ENCODE measurements at places on chromosomes 12 and 14.

GRCh38 chr12:69545081-69545480, 40.2 kb upstream of the CCT2 start:
- DNase-seq, result no peak

GRCh38 chr12:131350943-131351318, 360.0 kb upstream of the SFSWAP start:
- DNase-seq, result no peak

DNA sequence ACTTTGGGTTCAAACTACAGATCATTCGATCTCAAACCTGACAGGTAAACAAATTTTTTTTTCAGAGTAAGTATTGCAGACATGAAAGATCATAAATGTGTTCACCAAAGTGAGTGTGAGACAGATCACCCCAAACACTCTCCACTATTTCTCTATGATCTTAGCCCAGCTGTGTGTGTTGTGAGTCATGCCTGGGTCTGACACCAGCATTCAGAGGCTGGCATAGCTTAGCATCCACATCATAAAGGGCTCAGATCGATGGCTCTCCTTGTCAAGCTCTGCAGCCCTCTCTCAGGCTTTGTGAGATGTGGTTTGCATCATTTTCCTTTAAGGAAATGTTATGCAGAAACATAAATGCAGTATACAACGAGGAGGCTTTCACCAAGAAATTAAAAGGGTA, 164.9 kb downstream of the ETV6 start:
- DNase-seq, result no peak

DNA sequence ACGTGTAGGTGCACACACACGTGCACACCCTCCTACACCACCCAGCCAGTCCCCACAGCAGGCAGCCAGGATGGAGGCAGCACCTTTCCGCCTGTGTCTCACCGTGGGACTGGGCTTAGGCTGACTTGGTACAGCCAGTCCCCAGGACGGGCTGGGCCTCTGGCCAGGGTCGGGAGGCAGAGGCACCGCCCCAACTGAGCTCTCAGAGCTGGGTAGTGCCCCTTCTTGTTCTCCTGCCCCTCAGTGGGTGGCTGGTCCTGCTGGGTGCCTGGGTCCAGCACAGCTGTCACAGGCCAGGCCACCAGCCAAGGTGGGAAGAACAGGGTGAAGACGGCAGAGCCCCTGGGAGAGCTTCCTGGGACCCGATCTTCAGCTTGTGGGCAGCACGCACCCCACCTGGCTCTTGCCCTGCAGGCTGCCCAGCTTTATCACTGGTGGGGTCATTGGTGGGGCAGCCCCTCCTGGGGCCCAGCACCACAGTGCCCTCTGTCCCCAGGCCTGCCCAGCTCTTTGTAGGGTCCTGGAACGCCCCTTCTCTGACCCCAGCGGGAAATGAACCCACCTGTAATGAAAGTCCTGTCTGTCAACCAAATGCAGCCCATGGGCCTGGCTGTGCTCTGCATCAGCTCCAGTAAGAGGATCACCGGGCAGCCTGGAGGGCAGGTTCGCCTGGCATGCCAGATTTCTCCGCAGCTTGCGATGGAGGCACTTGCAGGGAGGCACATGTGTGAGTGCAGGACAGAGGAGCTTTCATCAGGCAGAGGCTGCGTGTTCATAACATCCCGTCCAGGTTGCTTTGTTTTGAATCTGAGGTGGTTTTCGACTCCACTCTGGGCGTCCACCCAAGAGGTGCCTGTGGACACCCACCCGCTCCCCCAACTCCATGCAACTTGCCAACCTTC, 14.7 kb downstream of the CDCA4 start:
- DNase-seq, result no peak

DNA sequence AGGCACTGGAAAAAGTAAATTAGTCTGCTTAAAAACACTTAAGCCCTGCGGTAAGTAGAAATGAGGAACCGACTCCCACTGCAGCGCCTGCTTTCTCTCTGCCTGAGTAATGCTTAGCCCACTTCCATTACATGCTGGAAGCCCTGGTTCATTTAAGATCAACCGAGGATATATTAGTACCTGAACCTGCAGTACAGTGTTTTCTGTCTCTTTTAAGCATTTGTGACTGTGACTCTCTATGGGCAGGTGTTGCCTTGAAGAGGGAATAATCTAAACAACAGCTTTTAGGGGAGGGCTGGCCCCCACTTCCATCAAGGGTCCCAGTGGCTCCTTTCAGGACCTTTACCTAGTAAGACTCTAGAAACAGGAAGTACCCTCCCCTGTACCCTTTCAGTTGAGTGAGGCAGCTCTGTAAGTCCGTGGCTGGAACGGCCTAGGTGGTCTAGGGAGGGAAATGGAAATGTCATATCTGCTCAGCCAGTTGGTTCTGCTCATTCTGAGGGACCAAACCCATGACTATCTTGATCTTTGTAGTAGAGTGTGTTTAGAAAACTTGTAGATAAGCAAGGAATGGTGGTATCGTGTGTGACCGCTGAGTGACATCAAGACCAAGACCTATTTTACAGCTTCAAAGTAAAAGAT, 56.2 kb downstream of the FNTB start:
- no peak for DNase-seq

- no peak for DNase-seq
These were observed 226.9 kb downstream of the MON2 start for GRCh38 chr12:62693376-62694050.

DNA sequence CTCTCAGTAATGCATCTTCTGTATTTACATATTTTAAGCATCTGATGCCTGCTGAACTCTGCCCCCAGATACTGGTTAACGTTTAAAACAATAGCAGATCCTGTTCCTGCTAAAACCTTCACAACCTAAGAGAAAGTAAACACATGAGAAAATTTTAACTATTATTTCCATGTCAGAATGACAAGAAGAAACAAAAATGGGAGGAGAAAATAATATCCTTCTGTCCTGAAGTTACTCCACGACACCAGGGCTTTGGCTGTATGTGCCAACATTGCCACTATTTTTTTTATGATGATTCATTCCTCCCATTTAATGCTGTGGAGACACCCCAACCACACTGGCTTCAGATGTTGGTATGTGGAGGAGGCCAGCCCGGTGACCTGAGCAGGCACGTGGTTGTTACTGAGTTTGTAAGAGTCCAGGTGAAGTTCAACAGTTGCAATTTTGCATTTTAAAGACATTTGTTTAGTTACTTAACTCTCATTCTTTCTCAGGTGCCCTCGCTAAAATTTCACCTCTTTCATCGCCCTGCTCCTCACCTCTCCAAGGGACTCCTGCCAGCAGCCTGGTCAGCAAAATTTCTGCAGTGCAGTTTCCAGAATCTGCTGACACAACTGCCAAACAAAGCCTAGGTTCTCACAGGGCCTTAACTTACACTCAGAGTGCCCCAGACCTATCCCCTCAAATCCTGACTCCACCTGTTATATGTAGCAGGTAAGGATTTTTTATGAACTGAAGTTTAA, 65.5 kb upstream of the SLCO1C1 start:
- no peak for DNase-seq

- DNase-seq, result no peak
These were observed 35.9 kb upstream of the DYNC1H1 start for GRCh38 chr14:101928415-101928841.

DNA sequence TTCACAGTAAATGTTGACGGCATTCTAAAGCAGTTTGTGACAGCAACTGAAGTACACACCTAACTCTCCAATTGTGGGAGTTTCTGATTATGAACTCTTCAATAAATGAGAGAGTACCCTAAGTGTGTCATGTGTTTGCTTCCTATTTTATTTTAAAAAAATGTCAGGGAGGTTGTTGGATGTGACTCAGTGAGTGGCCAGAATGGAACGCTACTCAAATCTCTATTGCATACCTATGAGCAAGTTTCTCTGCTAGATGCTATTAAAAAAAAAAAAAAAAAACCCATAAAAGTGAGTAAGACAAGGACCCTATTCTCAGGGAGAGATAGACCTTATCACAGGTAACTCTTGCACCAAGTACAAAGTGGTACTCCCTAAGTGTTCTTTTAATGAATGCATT, 256.6 kb downstream of the BTG1 start:
- DNase-seq, result no peak

GRCh38 chr12:111409403-111409779, 3.7 kb downstream of the SH2B3 start:
- DNase-seq, result no peak

- no peak for DNase-seq
These were observed 32.0 kb upstream of the SEL1L start for GRCh38 chr14:81565441-81566290.

DNA sequence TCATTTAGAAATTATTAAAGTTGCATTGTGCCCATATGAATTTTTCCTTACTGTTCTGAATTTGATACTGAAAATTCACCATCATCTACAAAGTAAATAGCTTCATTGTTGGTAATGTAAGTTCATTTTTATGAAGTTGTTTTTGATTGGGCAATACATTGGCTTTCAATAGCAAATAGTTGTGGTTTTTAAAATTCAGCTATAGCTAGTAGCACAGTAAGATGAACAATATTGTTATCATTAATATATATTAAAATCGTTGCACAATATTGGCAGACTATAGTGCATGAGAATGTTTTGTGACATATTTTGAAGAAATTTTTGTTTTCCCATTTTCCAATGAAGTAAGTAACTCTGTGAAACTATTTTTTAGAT, 575.0 kb downstream of the PRKD1 start:
- DNase-seq, result no peak

DNA sequence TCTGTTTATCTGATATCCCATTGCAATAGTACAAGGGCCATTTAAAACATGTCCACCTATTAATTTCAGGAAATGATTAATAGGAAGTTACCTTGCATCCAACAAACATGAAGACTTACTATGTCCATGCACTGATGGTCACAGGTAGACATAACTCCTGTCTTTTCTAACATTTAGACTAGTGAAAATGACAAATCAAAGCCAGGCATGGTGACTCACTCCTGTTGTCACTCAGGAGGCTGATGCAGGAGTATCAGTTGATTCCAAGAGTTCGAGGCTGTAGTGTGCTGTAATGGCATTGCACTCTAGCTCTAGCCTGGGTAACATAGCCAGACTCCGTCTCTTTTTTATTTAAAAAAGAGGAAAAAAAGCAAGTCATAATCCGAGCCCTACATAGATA, 14.8 kb downstream of the HSP90B1 start:
- DNase-seq, result no peak

- DNase-seq, result no peak
These were observed 32.0 kb downstream of the RTL1 start for GRCh38 chr14:100871234-100872186.

GRCh38 chr14:33948869-33949408, 1.9 kb downstream of the EGLN3 start:
- DNase-seq, result no peak

DNA sequence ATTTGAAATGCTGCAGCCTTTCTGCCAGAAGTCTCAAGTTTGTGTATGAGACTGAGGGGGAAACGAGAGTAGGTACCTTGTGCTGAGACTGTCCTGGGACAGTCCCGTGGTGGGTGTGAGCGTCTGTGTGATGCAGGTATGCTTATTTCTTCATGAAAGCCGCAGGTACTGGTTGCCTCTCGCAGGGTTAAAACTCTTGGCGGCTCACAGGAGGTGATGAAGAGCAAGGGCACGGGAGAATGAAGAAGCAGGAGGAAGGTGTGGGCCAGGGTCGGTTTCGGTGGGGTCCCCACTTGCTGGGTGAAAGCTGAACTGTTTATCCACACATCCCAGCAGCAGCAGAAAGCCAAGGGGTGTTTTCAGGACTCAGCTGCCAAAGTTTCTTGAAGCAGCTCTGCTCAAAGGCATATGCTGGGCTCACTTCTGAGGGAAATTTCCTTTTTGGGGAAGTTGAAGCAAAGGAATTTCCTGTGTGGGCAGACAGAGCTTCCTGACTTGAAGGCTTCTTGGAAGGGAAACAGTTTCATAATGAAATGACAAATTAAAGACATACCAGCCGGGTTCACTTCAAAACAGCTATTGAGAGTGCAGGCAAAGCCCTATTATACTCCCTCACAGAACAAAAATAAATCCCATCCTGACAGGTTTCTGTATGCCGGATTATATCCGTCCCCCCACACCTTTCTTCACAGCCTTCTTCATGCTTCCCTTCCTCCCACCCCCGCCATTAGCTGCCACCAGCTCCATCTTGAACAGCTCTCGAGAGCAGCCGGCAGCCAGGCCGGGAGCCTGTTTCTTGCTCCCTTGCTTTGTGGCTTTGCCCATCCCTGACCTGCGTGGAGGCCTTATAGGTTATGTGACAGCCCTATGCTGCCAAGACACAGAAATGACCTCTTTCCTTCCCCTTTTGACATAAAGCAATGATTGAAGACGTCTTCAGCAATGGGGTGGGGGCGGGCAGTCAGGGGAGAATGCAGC, 116.6 kb downstream of the ETV6 start:
- peak; percentile 51 for DNase-seq

DNA sequence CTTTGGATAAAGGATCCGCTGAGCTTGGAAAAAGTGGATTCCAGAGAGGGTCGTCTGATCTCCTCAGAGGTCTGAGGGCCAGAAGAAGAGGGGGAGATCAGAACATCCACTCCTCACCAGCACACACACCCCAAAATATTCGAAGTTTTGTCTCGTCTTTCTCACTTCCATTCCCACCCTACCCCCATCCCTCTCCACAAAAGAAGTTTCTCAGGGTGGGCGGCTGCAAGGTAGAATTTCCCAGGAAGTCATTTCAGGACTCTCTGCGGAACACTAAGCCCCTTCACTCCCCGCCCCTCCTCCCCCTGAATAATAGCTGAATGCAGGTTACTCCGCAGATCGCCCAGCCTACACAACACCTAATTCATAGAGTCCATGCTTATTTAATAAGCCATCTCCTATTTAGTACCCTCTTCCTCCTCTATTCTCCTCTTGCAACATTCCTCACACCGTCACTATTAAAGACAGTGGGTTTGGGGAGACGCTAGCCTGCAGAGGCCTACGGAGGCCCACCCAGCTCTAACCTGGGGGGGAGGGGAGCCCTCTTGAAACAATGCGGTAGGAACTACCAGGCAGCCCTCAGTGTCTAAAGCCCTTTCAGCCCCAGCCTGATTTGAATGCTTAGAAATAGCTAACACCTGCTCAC, 649 bp upstream of the SALL2 start:
- DNase-seq, result no peak

GRCh38 chr12:110109037-110109836, 14.9 kb upstream of the IFT81 start:
- DNase-seq, result no peak

- no peak for DNase-seq
These were observed 605.2 kb downstream of the GALC start for GRCh38 chr14:87387806-87388205.

DNA sequence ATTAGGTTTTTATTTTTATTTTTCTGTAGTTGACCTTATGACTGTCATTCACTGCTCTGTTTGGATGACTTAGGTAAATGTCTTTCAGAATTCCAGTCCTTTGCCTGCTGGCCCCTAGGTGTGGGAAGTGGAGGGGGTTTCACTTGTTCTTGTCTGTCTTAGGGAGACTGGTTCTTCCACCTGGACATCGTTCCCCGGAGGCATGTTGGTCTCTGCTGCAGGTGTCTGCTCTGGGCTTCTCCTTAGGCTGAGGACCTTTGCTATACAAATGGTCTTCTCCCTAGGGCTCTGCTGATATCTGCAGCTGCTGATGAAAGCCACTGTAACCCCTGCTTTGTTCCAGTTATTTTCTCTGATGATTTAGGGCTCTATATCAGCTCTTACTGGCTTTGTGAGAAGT, 97.1 kb downstream of the OTOGL start:
- no peak for DNase-seq

All from stimulated activated CD4-positive, alpha-beta T cell treated with anti-CD3 and anti-CD28 coated beads, Interleukin-4, amount 100 ng/mL, for 48 hours (primary cell).